Activated T-cell treated with anti-CD3 and anti-CD28 coated beads, Interleukin-2, amount 50 U/mL, for 72 hours (primary cell): ENCODE measurements at places on chromosomes 2 and 18. TPM values are rescaled to one million over a fixed set of nuclear protein-coding genes. Genes with fewer than 3 reads are reported as not detected.

DNA sequence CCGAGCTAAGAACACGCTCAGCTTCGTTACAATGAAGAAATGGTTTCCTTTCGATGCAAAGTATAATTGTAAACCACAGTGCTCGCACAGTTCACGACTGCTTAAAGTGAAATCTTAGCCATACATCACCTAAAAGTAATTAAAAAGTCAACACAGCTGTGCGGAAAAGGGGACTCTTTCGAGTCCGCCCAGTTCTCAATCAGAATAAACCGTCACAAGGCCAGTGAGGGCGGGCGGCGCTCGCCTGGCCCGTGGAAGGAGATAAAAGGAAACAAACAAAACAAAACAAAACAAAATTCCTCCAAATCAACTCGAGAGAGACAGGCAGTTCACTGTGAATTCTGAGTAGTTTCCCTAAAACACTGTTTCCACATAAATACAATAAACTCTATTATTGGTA is 200.9 kb downstream of the TWIST2 start:
- DNase-seq, result no peak
- no peaks in the 10 kb centered on the region for H3K4me1 ChIP-seq
- H3K4me3 ChIP-seq, result no peak overlapping the region
- H3K36me3 ChIP-seq, result peaks cover 3% of the 10 kb centered on the region
- H3K27me3 ChIP-seq, result no peaks in the 10 kb centered on the region
- H3K27ac ChIP-seq, result no peak overlapping the region

- no peak overlapping the region for H3K27ac ChIP-seq
- H3K4me3 ChIP-seq, result no peak overlapping the region
- DNase-seq, result no peak
- H3K27me3 ChIP-seq, result no peaks in the 10 kb centered on the region
These were observed 168.0 kb downstream of the LPIN1 start for GRCh38 chr2:11914455-11914854.

DNA sequence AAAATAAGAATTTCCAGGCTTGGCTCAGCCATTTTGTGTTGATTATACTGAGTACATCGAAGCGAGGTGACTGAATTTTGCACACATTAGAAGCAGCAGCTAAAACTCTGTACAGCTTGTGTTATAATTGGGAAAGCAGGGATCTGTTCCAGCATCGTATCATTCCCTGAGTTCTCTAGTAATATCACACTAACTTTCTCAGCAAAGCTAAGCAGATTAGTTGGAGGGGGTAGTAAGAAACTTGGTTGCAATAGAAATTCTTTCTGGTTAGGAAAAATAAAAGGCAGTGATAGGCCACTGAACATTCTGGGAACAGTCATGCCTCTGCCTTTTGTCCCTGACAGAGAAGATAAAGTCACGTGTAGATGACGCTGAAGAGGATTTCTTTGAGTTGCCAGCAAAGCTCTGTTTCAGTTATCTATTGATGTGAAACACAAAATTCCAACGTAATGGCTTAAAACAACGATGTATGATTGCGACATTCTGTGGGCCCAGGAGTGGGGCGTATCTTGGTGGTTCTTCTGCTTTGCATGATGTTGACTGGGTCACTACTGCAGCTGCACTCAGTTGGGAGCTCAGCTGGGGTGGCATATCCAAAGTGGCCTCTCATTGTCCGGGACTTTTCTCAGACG is 202.1 kb upstream of the MEX3C start:
- H3K4me3 ChIP-seq, result no peak overlapping the region
- H3K27ac ChIP-seq, result no peak overlapping the region
- H3K4me1 ChIP-seq, result no peaks in the 10 kb centered on the region
- no peak for DNase-seq
- no peaks in the 10 kb centered on the region for H3K36me3 ChIP-seq
- peaks cover 6% of the 10 kb centered on the region for H3K27me3 ChIP-seq

The TOGARAM2 gene
- total RNA-seq, result 4.3 TPM

- no peak for DNase-seq
- no peaks in the 10 kb centered on the region for H3K27me3 ChIP-seq
- H3K4me3 ChIP-seq, result no peak overlapping the region
- H3K27ac ChIP-seq, result no peak overlapping the region
These were observed 37.8 kb downstream of the PRELID3A start for GRCh38 chr18:12445554-12445953.
